Heart left ventricle (tissue), 16 donors: ENCODE measurements at places on chromosomes 3 and 15. TPM values are rescaled to one million over a fixed set of nuclear protein-coding genes. Genes with fewer than 3 reads are reported as not detected.

The EOMES gene
- 0.04 TPM for polyA plus RNA-seq

The LIPC gene
- polyA plus RNA-seq = 0.10 TPM

The IL20RB gene
- polyA plus RNA-seq = 0.42 TPM

DNA sequence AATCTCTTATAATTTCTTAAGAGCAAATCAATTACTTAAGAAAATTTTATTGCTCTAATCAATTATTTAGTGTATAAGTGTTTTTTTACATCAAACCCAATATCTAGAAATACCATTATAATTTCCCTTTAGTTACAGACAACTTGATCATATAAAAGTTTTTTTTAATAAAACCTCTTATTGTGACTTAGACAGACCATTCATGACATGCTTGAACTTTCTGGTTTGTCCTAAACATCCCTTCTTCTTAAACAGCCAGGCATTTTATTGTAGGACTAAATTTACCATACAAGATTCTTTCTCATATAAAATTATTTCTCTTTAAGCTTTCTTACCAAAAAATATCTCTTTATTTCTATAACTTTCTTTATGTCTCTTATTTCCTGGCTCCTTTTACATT lies 164.5 kb downstream of the SUCNR1 start:
- DNase-seq = no peak

GRCh38 chr15:22806664-22807063 lies 20.2 kb downstream of the NIPA1 start:
- DNase-seq = peak; percentile 36

- peak; percentile 26 for DNase-seq
These were observed 492.7 kb downstream of the AGBL1 start for GRCh38 chr15:86572368-86572841.

DNA sequence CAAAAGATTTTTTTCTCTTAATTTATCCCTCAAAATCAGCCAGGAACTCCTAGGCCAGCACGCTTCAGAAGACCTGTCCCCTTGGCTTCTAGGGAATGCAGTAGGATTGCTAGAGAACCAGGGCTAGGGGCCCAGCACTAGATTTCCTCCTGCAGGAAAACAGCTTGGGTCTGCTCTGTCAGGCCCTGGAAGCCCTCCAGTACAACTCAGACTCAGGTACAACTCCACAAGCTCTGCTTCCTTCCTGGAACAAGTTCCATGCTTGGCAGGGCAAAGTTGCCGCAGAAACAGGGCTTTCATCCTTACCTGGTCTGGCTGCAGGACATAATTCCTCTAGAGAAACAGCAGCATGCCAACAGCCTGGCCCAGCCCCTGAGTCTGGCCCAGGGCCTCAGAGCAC lies 96.1 kb upstream of the CTNNB1 start:
- no peak for DNase-seq
